ENCODE measurements at places on chromosomes 7 and 10. TPM values are rescaled to one million over a fixed set of nuclear protein-coding genes. Genes with fewer than 3 reads are reported as not detected.

The CALD1 gene
- 36.7 TPM for total RNA-seq

- peak; percentile 32 for DNase-seq
Observed at GRCh38 chr10:89207801-89208551, 859 bp upstream of the CH25H start.

DNA sequence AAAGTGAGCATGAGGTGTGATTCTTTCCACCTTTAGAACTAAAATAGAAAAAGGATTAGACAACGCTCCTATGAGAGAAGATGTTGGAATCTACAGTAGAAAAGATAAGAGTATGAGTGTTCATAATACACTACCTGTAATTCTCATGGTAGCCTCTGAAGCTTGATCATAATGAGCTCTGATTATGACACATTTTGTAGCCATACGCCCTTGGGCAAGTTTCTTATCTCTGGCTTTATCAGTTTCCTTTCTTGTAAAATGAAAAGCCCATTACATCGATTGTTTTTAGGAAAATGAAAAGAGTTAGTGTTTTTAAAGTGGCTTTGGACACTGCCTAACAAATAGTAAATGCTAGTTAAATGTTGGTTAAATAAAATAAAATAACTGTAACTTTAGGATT, 22.4 kb upstream of the PRSS58 start:
- DNase-seq: no peak

GRCh38 chr7:134045716-134046115, 81.4 kb upstream of the LRGUK start:
- no peak for DNase-seq

The MACC1 gene
- 9.7 TPM for total RNA-seq

The MYOF gene
- total RNA-seq: 110 TPM

The LHFPL3 gene
- total RNA-seq: 0.34 TPM

GRCh38 chr10:30691639-30692015, 62.1 kb upstream of the LYZL2 start:
- no peak for DNase-seq

The CDC14C gene
- not detected for total RNA-seq

- no peak for DNase-seq
Observed at GRCh38 chr10:76119515-76119914, 688.1 kb downstream of the LRMDA start.

DNA sequence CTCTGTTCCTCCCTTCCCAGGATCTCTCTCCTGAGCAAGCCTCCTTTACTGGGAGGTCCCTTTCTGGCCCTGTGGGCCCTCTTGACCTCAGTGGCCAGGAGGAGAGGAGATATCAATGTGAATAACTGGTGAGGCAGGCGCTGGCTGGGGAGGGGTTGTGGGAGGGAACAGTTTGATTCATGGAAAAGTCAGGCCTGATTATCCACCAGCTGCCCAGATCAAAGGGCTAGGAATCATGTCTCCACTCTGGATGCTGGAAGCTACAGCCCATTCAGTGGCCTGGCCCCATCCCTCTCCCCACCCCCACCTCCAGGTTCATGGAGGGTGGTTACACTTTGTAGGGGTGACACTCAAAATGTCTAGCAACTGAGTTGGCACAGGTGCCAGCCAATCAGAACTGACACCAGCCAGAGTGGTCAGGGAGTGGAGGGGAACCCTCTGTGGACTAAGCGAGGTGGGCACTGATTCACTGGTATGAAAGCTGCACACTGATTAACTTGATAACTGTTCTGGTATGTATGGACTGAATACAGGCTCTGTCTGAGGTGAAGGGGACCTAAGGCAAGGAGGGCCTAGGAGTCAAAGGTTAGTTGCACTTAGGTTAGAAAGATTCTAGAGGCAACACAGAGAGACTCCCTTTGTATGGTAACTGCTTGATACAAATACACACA, 4.8 kb downstream of the PRRT4 start:
- DNase-seq: no peak

- DNase-seq: no peak
Observed at GRCh38 chr7:42272793-42273665, 36.0 kb upstream of the GLI3 start.

The VCL gene
- 122 TPM for total RNA-seq

DNA sequence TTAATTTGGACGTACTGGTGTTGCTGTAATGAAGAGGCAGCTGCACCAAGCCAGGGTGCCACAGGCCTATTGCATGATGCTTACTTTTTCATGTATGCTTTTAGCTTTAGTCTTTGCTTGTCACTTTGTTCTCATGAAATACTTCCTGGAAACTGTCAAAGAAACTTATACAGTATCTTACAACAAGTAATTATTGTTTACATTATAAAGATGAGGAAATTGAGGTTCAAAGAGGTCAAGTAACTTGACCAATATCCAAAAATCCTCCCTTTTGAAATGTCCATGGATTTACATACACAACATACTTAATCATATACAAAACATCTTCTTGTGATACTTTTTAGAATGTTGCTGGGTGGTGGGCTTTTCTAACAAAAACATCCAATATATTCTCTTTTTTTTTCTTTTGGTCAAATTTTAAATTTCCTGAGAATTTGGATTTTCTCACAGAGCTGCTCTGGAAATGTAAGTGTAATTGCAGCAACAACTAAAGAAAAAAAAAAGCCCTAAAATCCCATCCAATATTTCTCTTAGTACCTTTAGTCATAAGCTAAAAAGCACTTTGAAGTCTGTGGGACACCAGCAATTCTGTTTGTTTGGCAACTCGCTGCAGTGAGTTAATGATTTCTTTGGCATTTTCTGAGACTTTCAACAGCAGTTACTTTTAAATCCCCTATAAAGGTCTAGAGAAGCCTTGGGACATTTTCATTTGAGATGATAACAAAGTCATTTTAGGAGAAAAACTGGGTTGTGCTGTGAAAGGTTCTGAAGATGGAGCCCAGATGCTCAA, 500.6 kb upstream of the IGFBP3 start:
- no peak for DNase-seq

DNA sequence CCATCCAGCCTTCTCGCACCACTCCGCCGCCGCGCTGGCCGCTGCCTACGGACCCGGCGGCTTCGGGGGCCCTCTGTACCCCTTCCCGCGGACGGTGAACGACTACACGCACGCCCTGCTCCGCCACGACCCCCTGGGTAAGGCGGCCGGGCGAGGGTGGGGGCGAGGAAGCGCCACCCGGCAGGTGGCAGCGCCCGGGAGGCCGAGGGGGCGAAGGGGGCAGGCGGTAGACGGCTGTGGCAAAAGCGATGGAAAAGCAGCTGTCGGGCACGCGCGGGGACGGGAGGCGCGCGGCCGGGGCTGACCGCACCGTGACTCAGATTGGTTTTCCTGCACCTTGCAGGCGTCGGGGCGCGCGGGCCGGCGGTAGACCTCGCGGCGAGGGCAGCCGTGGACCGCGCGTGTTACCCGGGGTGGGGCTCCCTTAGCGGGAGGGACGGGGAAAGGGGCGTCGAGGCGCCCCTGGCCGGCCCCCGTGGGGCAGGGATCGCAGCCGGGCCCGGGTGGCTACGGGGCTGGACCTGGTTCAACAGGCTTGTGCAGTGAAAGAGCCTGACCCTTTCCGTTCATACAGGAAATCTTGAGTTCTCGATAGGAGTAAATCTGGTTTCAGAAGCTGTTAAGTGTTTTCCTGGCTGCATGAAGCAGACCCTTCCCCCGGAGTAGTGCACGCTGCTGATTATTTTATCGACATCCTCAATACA, 608 bp downstream of the HHEX start:
- DNase-seq: peak; percentile 62

DNA sequence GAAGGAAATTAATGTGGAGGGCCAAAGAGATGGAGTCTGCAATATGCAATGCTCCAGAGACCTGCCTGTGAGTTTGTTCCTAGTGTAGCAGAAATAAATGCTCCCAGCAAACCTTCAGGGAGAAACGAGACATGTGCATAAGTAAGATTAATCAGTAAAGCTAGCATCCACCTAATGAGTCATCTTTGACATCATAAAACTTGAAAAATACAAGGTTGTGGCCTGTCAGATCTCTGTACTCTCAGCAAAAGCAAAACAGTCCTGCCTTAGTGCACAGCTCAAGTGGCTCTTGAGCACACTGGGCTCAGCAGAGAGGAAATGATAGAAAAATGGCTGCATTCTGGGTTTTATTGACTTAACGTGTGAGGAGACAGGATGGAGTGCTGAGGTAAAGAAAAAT, 32.5 kb upstream of the ERCC6 start:
- no peak for DNase-seq

The ZNF107 gene
- 4.1 TPM for total RNA-seq

- DNase-seq: no peak
Observed at GRCh38 chr10:97353945-97354344, 19.4 kb upstream of the FRAT2 start.
